ENCODE measurements at places on chromosomes 13 and 19.

DNA sequence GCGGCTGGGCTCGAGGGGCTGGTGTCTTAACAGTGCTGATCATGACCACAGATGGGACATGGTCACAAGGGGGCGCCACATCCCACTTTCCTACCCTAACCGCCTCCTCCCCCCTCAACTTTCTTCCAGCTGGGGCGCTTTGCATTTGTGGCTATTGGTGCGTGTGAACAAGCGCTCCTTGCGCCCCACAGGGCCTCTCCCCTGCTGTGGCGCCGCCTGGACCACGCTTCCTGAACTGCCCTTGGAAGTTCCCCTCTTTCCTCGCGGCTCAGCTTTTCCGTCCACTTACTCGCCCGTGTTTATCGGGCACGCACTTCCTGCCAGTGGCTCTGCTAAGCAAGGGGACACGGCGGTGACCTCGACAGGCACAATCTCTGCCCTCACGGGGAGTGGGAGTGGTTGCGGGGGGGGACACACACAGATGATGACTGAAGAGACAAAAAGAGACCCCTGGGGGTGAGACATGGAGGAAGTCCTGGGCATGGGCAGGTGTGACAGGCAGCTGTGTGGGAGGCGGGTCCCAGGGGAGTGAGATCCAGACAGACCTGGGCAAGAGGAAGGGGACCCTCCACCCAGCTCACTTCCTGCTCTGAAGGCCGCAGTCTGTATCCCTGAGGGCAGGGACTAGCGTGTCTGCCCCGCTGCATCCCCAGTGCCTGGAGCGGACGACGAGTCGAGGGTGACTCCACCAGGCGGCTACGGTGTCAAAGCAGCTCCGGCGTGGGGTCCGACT is 40.3 kb downstream of the ZNF787 start:
- DNase-seq, result no peak

DNA sequence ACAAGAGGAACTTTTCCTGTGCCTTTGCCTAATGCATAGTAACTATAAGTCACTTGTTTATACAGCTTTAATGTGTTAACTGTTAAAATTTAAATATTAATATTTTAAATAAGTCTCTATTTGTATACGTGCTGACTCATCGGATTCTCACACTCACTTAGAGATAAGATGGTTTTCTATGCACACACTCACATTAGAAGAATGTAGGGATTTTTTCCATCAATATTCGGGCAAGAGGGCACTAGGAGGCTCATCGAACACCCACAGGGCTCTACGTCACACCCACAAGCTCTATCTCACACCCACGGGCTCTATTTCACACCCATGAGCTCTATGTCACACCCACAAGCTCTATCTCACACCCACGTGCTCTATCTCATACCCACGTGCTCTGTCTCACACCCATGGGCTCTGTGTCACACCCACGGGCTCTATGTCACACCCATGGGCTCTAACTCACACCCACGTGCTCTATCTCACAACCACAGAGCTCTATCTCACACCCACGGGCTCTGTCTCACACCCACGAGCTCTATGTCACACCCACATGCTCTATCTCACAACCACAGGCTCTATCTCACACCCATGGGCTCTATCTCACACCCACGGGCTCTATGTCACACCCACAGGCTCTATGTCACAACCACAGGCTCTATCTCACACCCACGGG is 73.4 kb downstream of the COL4A2 start:
- DNase-seq, result no peak

DNA sequence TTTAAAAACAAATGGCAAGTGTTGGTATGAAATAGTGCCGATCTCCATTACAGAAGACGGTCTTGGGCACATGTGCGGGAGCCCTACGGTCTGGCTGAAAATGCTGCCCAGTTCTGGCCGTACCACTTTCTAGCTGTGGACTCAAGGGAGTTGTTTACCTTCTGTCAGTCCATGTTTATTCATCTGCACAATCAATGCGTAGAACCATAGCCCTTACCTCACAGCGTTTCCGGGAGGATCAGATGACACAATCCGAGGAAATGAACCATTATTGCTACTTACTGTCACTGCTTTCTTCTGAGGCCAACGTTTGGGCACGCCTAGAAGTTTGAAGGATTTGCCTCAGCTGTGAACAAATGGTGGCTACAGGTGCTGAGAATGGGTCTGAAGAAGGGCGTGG is 31.2 kb downstream of the GADD45B start:
- no peak for DNase-seq

GRCh38 chr19:55113570-55114039 is 3.8 kb downstream of the PPP1R12C start:
- DNase-seq, result no peak

- DNase-seq, result no peak
Measured at GRCh38 chr13:20787180-20787579, 13.4 kb upstream of the EEF1AKMT1 start.

GRCh38 chr13:46345398-46345797 is 41.7 kb downstream of the RUBCNL start:
- DNase-seq, result no peak

- DNase-seq, result no peak
Measured at GRCh38 chr19:39434123-39435076, 1.3 kb downstream of the RPS16 start.

DNA sequence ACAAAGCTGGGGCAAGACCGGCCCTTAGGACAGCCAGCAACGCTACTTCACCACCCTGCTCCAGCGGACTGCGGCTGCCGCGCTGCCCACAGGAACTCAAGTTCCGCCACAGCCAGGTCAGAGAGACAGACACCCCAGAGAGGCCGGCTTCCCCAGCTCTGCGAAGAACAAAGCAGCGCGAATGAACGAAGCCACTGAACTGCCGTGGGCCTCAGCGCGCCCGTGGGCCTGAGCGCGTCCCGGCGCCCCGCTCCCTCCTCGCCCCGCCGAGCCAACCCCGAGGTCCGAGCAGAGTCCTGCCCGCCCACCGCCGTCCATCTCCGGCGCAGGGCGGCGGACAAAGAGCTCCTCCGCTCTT is 158.4 kb downstream of the RNF17 start:
- DNase-seq, result no peak

- DNase-seq, result no peak
Measured at GRCh38 chr13:77412116-77412635, 85.3 kb upstream of the MYCBP2 start.

DNA sequence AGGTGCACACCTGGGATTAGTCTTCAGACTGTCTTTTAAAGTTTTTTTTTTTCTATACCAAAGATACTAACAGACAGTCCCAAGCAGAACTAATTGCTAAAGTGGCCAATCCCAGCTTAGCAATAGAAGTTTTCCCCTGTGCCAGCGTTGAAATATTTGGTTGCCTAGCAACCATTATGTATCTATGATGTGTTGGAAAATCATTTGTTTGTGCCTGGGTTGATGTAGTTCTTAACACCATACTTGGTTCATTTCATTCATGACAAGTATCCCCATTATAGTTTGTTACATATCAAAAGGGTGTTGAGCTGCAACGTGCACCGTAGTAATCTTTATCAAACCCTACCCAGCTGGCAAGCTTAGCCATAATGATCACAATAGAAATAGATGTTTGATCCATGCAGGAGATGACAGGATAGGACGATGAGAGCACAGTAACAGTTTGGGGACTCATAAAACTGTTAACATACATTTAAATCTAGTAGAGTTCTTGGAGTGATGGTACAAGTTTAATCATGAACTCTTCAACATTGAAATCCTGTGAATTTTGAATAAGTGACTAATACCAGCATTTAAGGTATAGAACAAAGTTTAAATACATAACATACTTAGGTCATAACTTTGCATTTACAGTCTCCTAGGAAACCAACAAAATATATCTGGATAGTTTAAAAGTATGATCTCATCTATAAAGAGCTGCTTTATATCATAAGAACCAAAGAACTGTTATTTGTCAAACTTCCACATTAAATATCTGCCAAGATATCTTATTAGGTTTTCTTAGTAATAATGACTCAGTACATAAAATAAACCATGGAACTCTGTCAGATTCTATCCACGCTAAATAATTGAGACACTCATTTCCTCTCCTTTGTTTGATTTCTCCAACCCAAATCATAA is 73.4 kb downstream of the MBNL2 start:
- DNase-seq, result no peak

DNA sequence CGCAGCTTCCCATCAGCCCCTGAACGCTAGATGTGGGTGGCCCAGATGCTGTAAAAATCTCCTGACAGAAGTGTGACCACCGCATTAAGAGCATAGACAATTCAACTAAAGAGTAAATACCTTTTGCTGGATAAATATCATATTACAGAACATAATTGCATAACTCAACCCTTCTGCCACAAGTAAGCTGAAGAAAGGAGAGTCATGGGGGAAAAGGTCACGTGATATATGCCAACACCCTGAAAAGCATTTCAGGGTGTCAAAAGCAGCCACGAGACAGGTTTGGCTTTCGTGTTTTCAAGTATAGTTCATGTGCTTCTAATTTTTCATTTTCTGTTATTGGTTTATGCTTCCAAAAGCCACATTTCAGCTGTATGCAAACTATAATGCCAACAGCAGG is 71.3 kb downstream of the LHFPL6 start:
- no peak for DNase-seq

GRCh38 chr13:86986448-86986847 is 684.7 kb upstream of the SLITRK5 start:
- DNase-seq, result no peak

DNA sequence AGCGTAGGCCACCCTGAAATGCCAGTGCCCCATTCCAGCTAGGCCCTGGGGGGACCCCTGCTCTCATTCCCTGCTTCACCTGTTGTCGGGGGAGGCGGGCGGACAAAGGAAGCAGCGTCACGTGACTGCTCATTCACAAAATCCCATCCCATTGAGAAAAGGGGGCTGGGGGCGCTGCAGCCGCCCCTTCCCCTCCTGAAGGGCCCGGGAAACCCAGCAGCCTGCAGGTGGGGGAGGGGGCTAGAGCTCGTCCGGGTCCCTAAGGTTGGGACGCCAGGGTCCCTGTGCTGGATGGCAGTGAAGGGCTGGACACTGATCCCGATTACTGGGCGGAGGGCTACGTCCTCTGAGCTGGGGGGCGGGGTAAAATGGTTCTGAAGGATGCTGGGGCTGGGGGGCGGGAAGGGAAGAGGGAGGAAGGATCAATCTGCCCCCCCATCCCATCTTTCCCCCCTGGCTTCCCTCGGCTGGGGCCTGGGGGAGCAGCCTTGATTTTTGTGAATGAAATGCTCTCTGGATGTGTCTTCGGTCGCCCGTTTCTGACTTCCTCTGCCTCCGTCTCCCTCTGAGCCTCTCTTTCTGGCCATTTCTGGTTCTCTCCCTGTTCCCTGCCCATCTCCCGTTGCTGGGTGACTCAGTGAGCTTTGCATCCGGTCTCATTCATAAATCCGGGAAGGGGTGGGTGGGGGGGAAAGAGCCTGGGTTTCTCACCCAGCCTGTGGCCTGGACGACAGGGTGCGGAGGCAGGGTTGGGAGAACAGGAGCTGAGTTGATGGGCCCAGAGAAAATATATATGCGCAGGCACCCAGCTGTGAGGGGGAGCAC is 816 bp downstream of the SPRED3 start:
- no peak for DNase-seq

GRCh38 chr13:110597041-110597689 is 18.2 kb upstream of the NAXD start:
- DNase-seq, result no peak

GRCh38 chr13:106100171-106100919 is 435.1 kb downstream of the EFNB2 start:
- DNase-seq, result no peak

DNA sequence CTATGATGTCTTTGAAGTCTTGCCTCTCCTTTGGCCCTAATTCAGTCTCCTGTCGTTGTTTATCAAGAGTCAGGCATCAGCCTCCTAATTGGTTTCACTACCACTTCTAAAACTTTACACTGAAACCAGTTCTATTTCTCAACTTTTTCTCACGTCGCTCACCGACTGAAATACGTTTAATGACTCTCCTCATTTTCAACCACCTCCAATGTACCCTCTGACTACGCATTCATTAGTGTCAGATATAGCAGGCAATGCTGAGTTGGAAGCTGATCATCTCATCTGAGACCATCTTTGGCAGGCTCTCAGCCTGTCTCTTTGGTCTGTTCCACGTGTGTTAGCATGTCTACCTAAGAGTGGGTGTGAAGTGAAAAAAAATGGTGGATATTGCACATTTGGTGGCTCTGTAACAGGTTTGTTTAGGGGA is 128.1 kb downstream of the KL start:
- DNase-seq, result no peak

GRCh38 chr19:14400951-14401431 is 18.1 kb downstream of the DDX39A start:
- DNase-seq, result no peak

GRCh38 chr19:3248728-3249326 is 24.4 kb downstream of the CELF5 start:
- DNase-seq, result no peak

DNA sequence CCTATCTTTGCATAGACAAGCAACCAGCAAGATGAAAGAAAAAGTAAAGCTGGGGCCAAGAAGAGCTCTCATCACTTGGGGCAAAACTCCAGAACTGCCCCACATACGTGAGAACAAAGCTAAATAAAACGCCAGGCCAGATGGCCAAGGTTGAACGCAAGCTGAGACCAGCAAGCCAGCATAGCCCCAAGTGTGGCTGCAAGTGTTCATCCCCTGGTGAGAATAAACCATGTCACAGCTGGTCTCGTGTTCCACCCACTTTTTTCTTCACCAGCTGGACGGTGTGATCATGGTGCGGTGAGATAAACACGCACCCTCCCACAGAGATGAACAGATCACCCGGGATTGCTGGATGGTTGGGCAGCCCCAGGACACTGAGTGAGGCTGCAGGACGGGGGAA is 109.6 kb upstream of the CACNA1A start:
- DNase-seq, result no peak

DNA sequence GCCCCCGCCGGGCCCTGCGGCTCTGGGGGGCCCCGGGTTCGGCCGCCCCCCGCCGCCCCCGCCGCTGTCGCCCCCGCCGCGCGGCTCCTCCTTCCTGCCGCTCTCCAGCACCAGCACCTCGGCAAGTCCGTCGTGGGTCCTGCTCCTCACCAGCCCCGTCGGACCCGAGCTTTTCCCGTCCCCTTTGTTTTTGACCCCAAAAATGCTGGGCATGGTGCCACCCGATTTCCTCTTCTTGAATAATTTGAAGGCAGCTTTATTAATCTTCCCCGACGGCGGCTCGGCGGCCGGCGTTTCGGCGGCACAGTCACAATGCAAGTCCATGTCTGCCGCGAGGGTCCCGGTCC is 945 bp downstream of the AMER2 start:
- no peak for DNase-seq

GRCh38 chr13:40452741-40453334 is 213.6 kb downstream of the FOXO1 start:
- no peak for DNase-seq

DNA sequence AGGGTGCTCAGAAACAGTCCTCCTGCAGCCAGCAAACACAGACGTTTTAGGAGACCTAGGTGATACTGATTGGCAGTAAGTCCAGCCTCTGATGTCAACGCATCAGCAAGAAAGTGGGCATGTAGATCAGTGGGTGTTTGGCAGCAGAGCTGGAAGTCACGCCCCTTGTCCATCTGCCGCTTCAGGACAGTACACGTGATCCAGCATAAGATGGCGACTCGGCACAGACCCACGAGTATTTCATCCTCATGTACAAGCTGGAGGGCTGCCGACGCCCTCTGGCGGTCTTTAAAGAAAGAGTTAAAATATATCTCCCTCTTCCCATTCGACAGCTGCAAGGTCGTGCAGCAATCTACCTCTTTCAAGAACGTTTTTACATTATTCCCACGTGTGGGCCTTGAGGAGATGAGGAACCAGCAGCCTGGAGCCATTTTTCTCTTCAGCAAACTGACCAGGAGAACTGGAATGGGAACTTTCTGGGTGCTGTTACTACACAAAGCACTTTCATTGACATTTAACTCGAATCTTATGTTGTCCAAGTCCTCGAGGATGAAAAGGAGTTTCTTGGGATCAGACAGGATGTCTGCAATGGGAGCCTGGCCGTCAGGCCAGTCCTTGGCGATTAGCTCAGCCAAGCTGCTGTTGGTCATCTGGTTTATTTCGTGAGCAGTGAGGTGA is 22.3 kb downstream of the NLRP11 start:
- no peak for DNase-seq

All from type B pancreatic cell (in vitro differentiated cells).